T-helper 1 cell (primary cell): ENCODE measurements at places on chromosomes 16 and 17.
A peak's percentile ranks its signal among the peaks of the same experiment; 100 is the strongest.

DNA sequence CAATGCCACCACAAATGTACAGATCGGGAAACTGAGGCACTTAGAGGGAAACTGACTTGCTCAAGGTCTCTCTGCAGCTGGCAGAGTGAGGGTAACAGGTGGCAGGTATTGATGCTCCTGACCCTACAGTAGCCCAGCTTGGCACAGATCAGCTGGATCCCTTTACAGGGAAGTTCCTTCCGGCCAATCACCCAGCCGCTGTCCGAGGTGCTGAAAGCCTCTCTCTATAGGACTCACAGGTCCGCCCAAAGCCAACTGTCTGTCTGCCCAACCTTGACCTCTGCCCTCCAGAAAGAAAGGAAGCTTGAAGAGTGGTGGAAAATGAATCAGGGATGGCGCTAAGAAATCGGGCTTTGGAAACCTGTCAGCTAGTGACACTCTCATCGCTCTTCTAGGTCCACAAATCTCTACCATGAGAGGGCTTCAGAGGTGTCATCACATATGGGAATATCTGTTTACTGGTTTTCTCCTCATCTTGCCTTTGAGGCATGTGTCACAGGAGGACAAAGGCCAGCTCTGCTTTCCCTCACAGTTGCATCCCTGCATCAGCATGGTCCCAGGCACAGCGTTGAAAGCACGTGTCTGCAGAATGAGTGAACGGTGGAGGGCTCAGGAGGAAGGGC is 246.2 kb downstream of the KATNIP start:
- DNase-seq = no peak

DNA sequence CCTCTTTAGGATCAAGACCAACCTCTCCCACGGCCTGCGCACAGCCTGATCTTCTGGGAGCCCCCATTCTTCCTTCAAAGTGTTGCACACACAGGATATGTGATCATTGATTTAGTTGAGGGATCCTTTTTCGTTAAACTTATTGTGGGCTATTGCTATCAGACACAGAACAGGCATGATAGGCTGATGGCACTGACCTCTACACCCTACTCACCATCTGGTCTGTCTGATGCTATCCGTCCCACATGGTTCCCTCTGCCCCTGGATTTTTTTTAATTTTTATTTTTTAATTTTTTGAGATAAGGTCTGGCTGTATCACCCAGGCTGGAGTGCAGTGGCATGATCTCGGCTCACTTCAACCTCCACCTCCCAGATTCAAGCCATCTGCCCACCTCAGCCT is 19.2 kb upstream of the LITAF start:
- DNase-seq = no peak

DNA sequence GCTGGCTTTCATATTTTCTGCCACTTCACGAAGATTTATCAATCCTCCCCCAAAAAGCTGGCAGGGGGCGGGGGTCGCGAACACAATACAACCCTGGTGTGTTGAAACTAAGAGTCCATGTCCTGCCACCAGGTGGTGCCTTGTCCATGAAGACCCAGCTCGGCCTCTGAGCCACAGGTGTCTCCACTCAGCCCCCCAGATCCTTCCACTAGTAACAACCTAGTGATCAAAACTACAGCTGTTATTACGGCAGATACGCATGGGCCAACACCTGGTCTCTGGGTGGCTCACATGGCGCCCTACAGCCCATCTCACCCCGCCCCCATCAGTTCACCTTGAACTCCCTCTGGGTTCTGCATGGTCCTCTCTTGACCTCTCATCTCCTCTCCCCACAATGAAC is 27.7 kb downstream of the USP7 start:
- no peak for DNase-seq

- peak; percentile 21 for DNase-seq
Measured at GRCh38 chr16:85898521-85899442, at the start of gene IRF8. Gene IRF8, plus strand, starts transcription at chr16:85899162. Its CDS starts 3,854 bp downstream, at chr16:85903016.

DNA sequence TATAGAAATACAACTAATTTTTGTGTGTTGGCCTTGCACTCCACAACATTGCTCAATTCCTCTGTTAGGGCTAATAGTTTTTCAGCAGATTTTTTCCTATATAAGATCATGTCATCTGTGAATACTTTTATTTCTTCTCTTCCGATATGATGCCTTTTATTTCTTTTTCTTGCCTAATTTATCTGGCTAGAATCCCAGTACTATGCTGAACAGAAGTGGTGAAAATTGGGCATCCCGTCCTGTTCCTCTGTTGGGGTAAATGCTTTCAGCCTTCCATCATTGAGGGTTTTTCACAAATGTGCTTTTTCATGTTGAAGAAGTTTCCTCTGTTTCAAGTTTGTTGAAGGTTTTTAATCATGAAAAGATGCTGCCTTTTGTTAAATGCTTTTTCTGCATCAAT is 22.7 kb upstream of the TNFRSF13B start:
- no peak for DNase-seq
